ENCODE measurements at places on chromosomes 16 and 17. TPM values are rescaled to one million over a fixed set of nuclear protein-coding genes. Genes with fewer than 3 reads are reported as not detected.
A peak's percentile ranks its signal among the peaks of the same experiment; 100 is the strongest.

DNA sequence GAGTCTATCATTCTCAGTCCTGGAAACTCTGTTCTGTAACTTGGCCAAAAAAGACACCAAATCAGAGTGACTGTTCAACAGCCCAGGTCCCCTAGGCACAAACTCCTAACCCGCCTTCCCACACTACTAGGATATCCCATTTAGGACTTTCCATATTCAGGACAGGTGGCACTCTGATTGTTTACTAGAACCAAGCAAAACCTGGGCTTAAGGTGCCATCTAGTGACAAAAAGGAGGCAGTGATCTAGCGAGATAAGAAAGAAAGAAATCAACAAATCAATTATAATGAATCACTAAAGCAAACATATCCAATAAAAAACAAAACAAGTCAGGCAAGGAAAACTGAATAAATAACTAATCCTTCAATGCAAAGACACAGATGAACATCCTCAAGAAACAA is 203.9 kb downstream of the CEP112 start:
- DNase-seq, result peak; percentile 35

GRCh38 chr17:59347975-59348391 is 16.5 kb downstream of the YPEL2 start:
- peak; percentile 8 for DNase-seq

DNA sequence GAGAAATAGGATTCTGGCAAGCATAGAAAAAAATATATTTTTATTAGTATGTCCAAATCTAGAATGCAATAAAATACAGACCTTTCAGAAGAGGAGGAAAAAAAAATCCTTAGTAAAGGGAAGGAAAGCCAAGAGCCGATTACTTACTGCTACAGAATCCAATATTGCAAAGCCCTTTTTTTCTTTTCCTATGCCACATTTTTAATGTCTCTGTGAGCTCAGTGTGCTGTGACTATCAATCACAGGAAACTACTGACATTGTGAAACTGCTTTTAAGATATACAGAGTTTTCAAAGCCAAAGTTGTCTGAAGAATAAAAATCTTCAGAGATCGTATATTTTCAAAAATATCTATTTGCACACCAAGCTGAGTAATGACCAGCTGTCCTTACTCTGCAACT is 120.4 kb downstream of the CHD9NB start:
- DNase-seq, result no peak

KRT32 gene
- total RNA-seq, result 0.06 TPM

OTOP3 gene
- not detected for total RNA-seq

TMEM132E gene
- not detected for total RNA-seq

ZNF771 gene
- 13.8 TPM for total RNA-seq
